Foreskin melanocyte (primary cell): ENCODE measurements at places on chromosomes 3 and 15.

GRCh38 chr3:127457546-127458145 lies 132.9 kb downstream of the TPRA1 start:
- no peak for DNase-seq

DNA sequence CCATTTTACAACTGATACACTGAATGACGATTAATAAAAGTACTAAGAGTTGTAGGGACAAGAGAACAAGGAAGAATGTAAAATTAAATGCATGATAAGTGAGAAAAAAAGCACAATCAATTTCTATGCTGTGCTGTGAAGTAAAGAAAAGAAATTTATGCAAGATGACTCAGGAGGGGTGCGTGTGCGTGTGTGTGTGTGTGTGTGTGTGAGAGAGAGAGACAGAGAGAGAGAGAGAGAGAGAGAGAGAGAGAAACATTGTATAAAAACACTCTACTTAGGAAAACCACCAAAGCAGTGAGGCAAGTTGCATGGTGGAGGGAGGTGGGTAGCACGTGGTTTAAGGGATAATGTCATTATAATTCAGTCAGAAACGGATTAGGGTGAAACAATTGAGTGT lies 580.8 kb upstream of the ALCAM start:
- no peak for DNase-seq

- no peak for DNase-seq
These were observed 225.5 kb downstream of the SLCO3A1 start for GRCh38 chr15:92079047-92079446.

GRCh38 chr15:66130496-66131034 lies 123.0 kb downstream of the MEGF11 start:
- DNase-seq, result no peak

DNA sequence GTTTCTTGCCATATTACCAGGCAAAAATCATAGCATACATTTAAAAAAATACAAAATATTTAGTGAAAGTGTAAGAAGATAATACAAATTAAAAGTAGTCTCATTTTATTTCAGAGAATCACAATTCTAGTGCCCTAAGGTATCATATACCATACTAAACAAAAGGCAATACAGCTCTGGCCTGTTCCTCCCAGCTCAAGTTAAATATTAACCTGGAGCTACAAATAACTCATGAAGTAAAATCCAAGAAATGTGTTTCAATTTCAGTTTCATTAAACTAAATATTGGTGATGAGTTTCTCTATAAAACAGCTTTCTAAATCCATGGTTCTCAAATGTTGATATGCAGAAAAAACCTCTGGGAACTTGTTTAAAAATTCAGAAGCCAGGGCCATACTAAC lies 67.7 kb downstream of the INO80 start:
- no peak for DNase-seq

- no peak for DNase-seq
These were observed 162.1 kb upstream of the LYSMD4 start for GRCh38 chr15:99895189-99895955.

GRCh38 chr3:176789281-176789705 lies 408.0 kb downstream of the TBL1XR1 start:
- DNase-seq, result no peak

DNA sequence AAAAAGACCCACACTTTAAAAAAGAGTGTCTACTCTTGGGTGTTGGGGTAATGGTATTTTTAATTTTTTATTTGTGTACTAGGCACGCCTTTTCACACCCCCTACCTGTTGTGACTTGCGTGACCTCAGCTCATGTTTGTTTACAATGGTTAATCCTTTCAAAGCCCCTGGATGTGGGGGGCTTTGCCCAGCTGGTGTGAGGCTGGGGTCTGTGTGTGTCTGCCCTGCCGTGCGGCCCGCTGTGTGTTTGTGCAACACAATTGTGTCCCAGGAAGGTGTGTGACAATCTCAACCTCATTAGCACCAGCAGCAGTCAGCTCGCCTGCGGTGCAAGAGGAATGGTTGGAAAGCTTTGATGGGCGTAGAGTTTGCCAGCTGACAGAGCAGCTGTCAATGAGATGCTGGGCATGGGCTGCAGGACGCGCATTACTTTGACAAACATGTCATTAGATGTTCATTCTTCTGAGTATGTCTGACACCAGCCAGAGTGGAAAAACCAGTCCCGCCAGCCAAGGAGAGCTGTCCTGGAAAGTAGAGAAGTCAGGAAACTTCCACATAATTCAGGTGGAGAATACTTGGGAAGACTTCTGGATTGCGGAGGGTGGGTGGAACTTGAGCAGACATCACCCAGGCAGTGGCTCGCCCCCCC lies 9.6 kb downstream of the LRRK1 start:
- no peak for DNase-seq

DNA sequence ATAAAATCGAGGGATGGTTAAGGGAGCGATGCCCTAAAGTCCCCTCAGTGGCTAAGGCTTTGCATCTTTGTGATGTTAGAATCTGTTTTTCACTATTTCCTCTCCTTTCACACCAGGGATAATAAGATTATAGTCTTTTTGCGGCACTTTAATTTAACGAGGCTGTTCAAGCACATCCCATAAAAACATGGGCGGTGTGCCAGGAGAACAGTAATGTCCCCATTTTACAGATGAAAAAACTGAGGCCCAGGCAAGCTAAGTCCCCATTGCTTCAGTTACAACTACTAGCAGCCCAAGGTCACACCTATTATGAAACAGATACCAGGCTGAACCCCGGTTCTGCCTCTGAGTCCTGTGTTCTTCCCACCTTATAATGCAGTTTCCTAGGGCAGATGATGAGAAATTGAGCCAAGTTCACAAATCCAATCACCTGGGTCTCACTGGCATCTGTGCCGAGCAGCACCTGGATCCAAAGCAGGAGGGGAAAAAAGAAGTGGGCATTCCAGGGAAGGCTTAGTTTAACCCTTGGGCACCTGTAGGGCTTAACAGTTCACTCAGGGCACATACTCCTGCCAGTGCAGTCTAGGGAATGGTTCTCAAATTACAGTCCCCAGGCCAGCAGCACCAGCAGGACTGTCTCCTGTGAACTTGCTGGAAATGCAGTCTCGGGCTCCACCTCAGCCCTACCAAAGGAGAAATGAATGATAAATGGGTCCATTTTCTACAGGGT lies 169.3 kb downstream of the RAB11A start:
- DNase-seq, result no peak

- no peak for DNase-seq
These were observed 2.7 kb downstream of the MSL2 start for GRCh38 chr3:136193278-136194054.

DNA sequence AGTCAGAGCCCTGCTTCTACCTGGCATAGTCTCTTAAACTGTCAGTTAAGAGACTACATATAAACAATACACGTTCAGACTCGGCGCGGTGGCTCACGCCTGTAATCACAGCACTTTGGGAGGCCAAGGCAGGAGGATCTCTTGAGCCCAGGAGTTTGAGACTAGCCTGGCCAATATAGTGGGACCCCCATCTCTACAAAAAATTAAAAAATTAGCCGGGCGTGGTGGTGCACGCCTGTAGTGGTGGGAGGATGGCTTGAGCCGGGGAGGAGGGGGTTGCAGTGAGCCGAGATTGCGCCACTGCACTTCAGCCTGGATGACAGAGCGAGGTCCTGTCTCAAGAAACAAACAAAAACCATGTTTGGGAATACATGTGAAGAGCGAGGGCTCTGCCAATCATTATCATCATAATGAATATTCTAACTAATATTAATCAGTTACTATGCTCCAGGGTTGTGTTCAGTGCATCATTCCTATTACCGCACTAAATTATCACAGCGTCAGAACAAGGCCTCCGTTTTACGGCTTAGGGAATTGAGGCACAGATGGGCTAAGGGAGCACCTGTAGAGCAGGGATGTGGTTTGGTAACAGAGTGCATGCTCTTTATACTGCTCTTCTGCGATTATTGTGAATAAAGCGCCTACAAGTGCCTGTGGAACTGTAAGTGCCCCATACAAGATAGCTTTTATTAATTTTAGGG lies 844 bp upstream of the UQCC5 start:
- DNase-seq, result no peak

DNA sequence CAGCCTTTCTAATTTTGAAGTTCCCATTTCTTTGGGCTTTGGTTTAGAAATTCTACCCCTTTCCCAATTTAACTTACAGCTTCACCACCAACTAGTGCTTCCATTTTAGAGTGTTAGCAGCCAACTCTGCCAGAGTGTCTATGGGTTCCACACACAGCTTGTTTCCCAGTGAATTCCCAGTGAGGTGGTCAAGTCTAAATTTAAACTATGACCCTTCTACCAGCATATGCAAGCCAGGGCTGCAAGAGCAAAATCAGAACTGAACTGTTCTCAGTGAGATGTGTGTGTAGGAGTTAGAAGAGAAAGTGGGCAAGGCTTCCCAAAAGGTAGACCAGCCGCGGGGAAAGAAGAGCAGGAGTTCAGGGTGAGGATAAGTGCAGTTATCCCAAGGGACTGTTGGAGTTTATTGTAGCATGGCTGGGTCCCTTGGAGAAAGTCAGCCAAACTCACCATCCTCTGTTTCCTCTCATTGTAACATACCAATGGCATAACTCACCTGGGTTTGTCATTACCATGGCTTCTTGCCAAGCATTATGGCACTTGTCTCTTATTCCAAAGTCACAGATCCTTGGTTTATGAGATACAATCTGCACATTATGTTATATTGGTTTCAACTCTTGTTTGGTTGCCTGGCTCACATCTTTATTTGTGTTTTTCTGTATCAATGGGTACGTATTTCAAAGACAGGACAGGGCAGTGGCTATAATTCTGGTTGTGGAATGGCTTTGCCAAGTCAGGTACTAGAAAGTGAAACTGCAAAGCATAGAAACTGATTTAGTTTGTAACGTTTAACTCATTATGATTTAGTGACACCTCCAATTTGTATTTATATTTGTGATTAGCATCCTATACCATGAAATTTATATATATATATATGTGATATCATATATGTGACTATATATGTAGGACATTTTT lies 130.2 kb upstream of the UMPS start:
- no peak for DNase-seq

- DNase-seq, result no peak
These were observed 29.4 kb downstream of the NR2F2 start for GRCh38 chr15:96359616-96360521.

- DNase-seq, result no peak
These were observed 34.5 kb downstream of the P3H2 start for GRCh38 chr3:190086191-190086590.

DNA sequence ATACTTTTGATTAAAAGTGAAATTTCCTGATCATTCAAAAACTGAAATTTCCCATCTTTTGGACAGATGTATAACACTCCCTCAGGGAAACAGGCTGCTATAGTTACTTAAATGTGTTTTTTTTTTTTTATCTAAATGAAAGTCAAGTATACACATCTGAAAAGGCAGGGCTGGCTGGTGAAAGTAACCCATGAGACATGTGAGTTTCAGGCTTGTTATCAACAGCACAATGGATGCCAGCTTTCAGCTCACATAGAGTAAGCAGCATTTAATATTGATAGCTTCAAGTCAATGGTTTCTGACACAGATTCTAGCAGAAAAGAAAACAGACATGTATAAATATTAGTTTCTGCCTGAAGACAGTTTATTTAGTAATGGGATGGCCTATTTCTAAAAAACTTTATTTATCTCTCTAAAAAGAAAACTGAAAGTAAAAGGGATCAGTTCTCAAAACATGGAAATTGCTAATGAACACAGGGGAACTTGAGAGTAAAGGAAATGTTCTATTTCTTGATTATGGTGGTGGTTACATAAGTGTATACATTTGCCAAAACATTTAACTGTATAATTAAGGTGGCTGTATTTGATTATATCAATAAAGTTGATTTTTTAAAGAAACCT lies 89.7 kb upstream of the CMC1 start:
- DNase-seq, result no peak

DNA sequence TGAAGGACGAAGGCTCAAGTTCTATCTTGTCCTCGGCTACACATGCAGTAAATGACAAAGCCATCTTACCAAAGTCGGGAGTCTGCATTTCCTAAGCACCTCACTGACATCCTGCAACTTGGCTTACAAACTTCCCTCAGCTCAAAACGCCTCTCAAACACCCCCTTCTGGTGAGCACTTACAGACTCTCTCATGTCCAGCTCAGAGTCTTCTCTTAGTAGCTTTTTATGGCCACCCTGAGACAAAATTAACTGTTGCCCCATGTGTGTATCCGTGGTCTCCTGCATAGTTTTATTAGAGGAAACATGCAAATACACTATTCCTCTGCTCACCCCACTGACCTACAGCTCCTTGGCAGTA lies 819.7 kb downstream of the FHIT start:
- DNase-seq, result no peak

- DNase-seq, result no peak
These were observed 15.9 kb upstream of the TM4SF19 start for GRCh38 chr3:196354132-196354531.

GRCh38 chr15:86735247-86736040 lies 655.8 kb downstream of the AGBL1 start:
- DNase-seq, result no peak

GRCh38 chr3:80733522-80734176 lies 965.9 kb upstream of the ROBO1 start:
- DNase-seq, result peak; percentile 1

DNA sequence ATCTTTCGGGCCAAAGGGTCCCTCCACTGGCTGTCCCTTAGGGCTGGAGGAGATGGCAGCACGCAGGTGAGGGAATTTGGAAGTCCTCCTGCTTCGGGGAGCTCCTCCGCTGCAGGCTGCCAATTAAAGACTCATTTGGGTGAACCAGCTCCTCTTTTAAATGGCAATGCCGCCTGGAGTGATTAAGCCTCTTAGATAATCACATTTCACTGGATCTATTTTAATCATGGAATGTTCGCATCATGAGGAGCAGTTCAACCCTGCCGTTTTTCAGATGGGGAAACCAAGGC lies 117.9 kb downstream of the LIPC start:
- no peak for DNase-seq

DNA sequence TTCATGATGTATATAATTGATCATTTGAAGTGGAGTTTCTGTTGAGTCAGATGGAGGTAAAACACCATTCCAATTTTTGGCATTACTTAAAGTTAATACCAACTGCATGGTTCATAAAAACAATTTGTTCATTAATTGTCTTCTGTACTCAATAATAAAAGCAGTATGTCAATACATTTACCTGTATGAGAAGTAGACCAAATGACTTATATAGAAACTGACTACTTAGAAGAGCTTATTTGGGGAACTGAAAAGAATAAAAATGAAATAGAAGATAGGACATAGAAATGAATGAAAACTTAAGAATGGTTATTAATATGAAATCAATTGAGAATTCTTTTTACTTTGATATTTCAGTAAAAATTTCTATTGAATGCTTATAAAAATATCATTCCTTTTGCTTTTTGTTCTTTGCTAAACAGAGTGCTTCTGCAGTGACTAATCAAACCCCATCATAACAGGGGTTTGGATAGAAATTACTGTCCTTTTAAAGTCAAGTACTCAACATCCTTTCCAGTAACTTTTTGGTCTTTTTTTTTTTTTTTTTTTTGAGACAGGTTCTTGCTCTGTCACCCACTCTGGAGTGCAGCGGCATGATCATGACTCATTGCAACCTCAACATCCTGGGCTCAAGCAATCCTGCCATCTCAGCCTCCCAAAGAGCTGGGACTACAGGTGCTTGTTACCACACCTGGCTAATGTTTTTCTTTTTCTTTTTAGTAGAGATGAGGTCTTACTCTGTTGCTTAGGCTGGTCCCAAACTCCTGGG lies 6.5 kb upstream of the CRYBG3 start:
- no peak for DNase-seq
